ENCODE measurements at places on chromosomes 13 and 19. TPM values are rescaled to one million over a fixed set of nuclear protein-coding genes. Genes with fewer than 3 reads are reported as not detected.
A peak's percentile ranks its signal among the peaks of the same experiment; 100 is the strongest.

- DNase-seq: no peak
Measured at GRCh38 chr13:33642374-33643065, 175.4 kb upstream of the RFC3 start.

DNA sequence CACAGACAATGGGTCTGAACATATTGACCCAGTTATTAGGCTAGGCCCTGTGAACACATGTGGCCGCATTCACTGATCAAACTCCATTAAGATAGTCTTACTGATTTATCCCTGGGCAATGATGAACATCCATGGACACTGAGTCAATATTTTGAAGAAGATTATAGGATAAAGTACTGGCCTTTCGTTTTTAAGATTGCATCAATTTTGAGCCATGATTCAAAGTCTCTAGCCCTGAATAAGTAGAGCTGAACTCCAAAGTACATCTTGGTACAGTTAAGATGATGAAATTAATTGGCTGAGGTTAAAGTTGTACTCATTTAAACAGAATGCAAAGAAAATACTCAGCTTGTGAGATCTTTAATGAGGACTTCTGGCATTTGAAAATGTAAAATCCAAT is 1581.9 kb downstream of the EFNB2 start:
- DNase-seq: no peak

DNA sequence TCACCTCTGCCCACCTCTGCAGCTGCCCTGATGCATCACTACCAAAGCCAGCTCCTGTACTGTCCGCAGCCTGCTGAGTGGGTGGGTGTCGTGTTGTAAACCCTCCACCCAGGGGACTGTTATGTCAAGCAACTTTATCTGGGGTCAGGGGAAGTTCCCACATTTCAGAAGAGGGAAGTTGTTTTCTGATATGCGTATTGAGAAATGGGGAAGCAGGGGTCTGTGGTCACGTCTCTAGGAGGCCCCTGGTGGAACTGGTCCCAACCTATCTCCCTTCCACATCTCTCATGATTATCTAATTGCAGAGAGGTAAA is 31.2 kb downstream of the CLEC17A start:
- DNase-seq: no peak

DNA sequence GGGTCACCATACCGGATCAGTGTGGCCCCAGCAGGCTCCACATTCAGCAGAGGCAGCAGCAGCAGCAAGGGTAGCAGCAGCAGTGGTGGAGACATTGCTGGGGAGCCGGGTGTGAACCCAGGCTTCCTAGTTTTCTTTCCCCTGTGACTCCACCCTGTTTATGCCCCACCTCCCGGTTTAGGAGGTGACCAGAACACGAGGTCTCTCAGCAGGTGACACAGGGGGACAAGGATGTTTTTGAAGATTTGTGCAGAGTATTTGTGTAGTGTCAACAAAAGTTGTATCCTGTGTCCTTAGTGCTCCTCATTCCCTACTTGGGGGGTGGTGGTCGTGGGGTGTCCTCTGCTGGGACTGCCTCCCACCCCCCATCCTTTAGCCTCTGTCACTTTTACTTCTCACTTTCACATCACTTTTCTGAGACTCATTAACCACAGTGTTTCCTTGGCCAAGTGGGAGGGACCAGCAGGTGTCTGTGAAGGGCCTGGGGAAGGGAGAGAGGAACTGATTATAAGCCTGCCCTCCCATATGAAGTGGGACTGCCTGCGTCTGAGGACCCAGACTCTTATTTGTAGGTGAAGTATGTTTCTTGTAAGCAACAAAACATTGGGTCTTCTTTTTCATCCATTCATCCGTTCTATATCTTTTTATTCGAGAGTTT is 15.6 kb upstream of the KCNC3 start:
- no peak for DNase-seq

DNA sequence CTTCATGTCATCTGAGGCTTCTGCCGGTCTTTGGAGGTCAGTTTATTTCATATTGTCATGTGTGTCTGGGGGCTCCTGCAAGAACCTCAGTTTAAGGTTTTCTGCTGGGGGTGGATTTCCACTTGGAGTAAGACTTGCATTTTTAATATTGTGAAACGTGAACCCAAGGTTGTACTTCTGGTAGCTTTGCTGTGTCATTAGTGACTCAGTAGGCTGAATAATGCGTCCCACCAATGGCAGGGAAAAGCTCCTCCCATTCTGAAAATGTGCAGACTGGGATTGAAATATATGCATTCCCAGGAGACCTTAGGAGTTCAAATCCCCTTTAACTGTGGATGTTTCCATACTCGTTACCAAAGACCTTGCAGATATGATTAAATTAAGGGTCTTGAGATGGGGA is 46.2 kb downstream of the ING1 start:
- DNase-seq: no peak

GRCh38 chr13:109734002-109734785 is 52.2 kb downstream of the IRS2 start:
- DNase-seq: no peak

- DNase-seq: peak; percentile 67
Measured at GRCh38 chr13:42047561-42048341, 697 bp upstream of the DGKH start.

GRCh38 chr13:110134801-110135200 is 172.2 kb downstream of the COL4A1 start:
- peak; percentile 32 for DNase-seq

- no peak for DNase-seq
Measured at GRCh38 chr13:103255587-103256301, 189.5 kb upstream of the SLC10A2 start.

- peak; percentile 60 for DNase-seq
Measured at GRCh38 chr19:13748169-13748828, 16.0 kb upstream of the MRI1 start.

- DNase-seq: peak; percentile 93
Measured at GRCh38 chr19:9323557-9323918, 441 bp upstream of the ZNF559 start.

- no peak for DNase-seq
Measured at GRCh38 chr13:99159331-99160061, 41.2 kb upstream of the UBAC2 start.

Gene CYP2A7
- total RNA-seq: not detected

Gene CRB3
- total RNA-seq: not detected

Gene SHANK1
- total RNA-seq: 0.09 TPM

Gene CEACAM3
- total RNA-seq: not detected

Gene GGN
- total RNA-seq: 0.34 TPM

Gene GARIN5A
- 0.17 TPM for total RNA-seq
